ENCODE measurements at places on chromosomes 7 and 10.

DNA sequence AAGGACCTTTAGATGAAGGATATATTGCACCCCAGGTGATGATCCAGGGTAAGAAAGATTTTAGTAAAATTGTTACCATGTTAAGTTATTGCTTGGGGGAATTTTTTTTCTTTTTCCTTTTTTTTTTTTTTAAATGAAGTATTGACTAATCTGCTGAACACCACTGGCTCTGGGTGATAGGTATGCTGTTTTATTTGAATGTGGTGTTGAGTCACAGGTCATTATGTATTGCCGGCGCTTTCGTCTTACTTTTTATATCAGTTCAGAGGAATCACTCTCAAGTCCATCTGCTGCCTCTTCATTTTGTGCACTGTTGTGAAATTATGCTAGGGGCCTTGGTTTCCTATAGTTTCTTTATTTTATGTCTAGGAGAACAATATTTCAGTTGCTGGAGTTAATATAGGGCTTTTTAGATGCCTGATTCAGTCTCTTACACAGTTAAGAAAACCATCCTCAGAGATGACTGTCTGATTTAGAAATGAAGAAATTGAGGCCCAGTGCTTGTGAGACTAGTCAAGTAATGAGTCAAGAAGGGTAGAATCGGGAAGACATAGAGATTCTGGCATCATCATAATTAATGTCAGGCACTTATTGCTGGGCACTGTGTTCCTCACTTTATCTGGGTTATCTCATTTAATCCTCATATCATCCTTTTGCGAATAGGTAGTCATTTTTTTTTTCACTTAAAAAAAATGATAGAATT lies 38.7 kb downstream of the NRF1 start:
- ATAC-seq: peak; percentile 88

- no peak for ATAC-seq
Observed at GRCh38 chr7:135812148-135812547, 63.5 kb upstream of the FAM180A start.

- peak; percentile 92 for ATAC-seq
Observed at GRCh38 chr10:30736685-30737232, 107.2 kb upstream of the LYZL2 start.

GRCh38 chr7:151756076-151756731 lies 120.7 kb downstream of the PRKAG2 start:
- ATAC-seq: peak; percentile 99

GRCh38 chr10:23864631-23865147 lies 344.2 kb upstream of the KIAA1217 start:
- ATAC-seq: no peak

- ATAC-seq: no peak
Observed at GRCh38 chr7:34137176-34137575, 231.8 kb downstream of the BMPER start.

- ATAC-seq: no peak
Observed at GRCh38 chr7:155789001-155789725, 23.1 kb downstream of the SHH start.

DNA sequence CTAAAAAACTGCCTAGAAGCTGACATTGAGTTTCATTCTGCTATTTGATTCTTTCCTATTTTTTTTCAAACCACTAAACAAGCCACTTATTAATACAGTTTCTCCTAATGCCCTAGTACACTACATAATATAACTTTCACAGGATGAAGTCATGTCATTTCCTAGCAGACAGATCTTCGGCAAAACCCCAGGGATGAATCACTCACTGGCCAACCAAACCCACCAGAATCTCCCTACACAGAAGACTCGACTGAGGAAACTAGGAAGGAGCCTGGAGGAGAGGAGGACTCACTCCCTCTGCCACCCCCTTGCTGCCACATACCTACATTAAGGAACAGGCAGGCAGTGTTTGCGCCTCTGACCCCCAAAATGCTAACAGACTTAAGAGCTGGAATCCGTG lies 33.4 kb downstream of the XPNPEP1 start:
- ATAC-seq: peak; percentile 67

GRCh38 chr10:71460615-71461014 lies 63.9 kb downstream of the CDH23 start:
- ATAC-seq: no peak

- no peak for ATAC-seq
Observed at GRCh38 chr10:78212060-78212785, 178.6 kb downstream of the RPS24 start.

GRCh38 chr7:123594813-123595241 lies 6.8 kb upstream of the ASB15 start:
- no peak for ATAC-seq

GRCh38 chr10:48575901-48576300 lies 29.0 kb downstream of the ARHGAP22 start:
- no peak for ATAC-seq

DNA sequence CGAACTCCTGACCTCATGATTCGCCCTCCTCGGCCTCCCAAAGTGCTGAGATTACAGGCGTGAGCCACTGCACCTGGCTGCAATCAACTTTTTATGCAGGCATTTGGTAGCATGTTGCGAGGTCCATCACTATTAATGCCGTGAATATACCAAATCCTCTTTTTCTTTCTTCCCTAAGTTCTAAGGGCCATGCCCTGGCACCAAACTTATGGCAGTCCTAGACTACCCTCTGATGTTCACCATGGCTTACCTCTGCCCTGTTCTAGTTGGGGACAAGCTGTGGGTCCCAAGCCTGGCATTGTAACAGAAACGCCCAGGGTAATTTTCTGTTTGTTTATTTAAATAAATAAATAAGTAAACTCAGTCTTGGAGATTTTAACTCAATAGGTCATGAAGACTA lies 13.3 kb downstream of the PRSS2 start:
- no peak for ATAC-seq

- ATAC-seq: peak; percentile 93
Observed at GRCh38 chr10:14543046-14543903, 212.6 kb upstream of the FRMD4A start.

DNA sequence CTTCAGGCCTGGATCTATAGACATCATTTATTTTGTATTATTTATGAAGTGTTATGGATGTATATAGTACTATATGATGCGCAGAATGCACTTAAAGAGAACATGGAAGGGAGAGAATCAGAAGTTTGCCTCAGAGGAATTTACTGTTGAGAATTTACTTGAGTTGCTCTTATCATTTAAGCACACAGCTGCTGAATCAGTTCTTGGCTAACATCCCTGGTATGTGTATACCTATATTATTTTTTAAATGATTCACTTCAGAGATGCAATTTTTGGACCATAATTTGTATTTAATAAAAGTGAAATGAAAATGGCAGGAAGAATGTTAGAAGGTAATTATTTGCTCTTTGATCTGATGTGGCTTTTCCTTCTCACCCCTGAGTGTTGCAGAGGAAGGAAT lies 191.6 kb downstream of the BICC1 start:
- no peak for ATAC-seq

GRCh38 chr10:111474786-111475185 lies 398.0 kb downstream of the ADRA2A start:
- ATAC-seq: no peak

DNA sequence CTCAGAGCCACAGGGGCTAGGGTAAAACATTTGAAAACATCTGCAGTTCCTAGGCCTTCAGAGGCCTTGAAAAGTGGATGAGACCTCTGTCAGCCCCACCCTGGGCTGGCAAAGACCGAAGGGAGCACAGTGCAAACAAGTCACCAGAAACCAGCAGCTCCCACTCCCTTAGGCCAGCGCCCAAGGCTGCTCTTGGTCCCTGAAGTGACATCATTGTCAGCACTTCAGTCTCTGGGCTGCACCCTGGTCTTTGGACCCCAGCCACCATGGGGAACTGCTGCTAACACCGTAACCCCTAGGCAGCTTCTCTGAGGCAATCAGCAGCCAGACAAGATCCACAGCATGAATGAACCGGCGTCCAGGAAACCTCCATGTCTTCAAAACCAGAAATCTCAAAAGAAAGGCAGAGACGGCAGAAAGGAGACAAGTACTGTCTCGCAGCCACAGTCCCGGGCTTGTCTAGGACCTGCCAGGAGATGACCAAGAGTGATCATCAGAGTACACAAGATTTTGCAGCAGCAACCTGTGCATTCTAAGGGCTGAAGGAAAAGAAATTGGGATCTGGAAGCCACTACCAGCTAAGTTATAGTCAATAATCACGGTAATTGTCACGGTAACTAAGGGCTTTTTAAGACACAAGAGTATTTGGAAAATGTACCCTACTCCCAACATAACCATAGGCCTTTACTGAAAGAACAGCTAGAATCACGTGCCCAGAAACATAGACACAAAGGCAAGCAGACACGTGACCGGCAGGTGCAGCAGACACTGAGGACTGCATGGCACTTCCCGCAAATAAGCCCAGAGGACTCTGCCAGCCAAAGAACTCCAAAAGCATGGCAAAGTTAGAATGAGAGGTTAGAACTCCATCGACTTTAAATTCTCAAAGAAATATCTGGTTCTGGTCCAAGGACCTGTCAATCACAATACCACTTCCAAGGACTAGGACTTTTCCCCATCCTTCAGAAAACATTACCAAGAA lies 23.3 kb downstream of the CPXM2 start:
- no peak for ATAC-seq

DNA sequence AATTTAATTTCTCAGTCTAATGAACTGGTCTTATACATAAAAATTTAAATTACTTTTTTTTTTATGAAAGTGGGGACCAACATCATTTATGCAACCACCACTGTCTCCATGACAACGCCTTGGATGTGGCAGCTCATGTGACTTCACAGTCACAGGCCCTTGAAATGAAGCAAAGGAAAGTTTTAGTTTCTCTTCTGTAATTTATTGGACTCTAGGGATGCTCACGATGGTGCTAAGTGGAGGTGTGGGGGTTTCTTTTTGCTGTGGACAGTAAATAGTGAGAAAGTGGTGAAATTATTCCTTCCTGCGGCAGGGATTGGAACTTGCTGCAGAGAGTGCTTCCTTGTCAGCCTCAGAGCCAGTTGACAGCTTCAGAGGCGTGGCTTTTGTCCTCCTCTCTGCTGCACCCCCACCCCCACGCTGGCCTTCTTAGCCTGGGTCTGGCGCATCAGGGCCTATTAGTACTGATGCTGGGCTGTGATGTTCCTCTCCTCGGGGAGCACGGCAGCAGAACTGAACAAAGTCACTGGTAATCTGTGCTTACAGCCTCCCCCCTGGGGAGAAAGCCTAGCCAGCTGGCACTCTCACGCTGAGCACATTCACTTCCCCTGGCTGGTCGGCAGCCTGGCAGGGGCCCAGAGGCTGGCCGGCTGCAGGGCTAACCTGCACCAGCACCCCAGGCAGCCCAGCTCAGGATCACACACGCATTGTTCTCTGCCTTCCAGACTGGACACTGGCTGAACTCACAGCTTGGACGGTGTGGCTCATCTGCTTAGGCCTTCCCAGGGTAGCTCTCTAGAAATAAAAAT lies 517.5 kb upstream of the GALNT17 start:
- ATAC-seq: no peak

- no peak for ATAC-seq
Observed at GRCh38 chr7:47047384-47047783, 534.5 kb downstream of the TNS3 start.

- ATAC-seq: peak; percentile 70
Observed at GRCh38 chr10:29702273-29703164, 67.7 kb upstream of the SVIL start.
